ENCODE measurements at places on chromosomes 1 and 21. TPM values are rescaled to one million over a fixed set of nuclear protein-coding genes. Genes with fewer than 3 reads are reported as not detected.
A peak's percentile ranks its signal among the peaks of the same experiment; 100 is the strongest.

Gene CBR3
- total RNA-seq: not detected

Gene TMPRSS3
- total RNA-seq: not detected

Gene NR1I3
- total RNA-seq: not detected

DNA sequence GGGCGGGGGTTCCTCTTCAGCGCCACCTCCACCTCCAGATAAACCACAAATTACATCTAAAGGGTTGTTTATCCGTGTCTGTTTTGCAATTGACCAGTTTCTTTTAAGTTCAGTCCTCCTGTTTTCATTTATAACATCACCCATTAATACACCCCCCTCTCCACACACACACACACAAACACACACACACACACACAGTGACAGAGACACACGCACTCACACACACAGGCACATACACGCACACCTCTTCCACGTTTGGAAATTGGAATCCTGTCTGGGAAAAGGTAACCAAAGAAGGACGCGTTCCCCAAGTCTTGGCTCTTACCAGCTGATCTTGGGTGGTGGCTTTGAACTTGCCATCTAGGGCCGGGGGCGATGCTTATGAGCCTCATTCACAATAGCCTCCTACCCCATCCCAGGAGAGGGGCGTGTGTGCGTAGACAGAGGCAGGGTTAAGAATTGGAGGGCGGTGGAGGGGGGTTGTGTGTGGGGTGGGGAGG lies 442 bp upstream of the CSMD2 start:
- no peak for DNase-seq
- H3K36me3 ChIP-seq: no peaks in the 10 kb centered on the region
- H3K4me1 ChIP-seq: peaks cover 17% of the 10 kb centered on the region

GRCh38 chr1:235022981-235023710 lies 105.5 kb downstream of the TOMM20 start:
- H3K4me1 ChIP-seq: peaks cover 13% of the 10 kb centered on the region
- no peaks in the 10 kb centered on the region for H3K27me3 ChIP-seq
- H3K4me3 ChIP-seq: no peak overlapping the region
- DNase-seq: no peak

DNA sequence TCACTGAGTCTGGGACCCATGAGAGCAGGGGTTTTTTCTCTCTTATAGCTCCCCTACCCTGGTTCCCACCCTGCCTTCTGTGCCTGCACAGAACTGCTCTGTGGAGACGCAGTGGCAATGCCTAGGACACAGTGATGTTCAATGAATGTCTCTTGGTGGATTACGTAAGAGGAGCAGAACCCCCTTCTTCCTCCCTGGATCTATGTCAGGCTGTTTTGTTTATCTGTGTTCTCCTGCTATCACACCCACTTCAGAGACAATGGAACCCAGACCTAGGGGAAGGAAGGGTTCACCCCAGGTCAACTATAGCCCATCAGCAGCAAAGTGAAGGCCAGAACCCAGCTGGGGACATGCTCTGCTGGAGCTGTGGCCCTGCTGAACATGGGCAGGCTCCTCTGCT lies 2.0 kb downstream of the HPCAL4 start:
- peaks cover 95% of the 10 kb centered on the region for H3K27me3 ChIP-seq
- no peak overlapping the region for H3K27ac ChIP-seq
- peaks cover 14% of the 10 kb centered on the region for H3K4me1 ChIP-seq
- H3K4me3 ChIP-seq: no peak overlapping the region
- no peak for DNase-seq

- DNase-seq: no peak
- H3K27ac ChIP-seq: peak overlapping the region; percentile 89
- no peaks in the 10 kb centered on the region for H3K27me3 ChIP-seq
- peaks cover 20% of the 10 kb centered on the region for H3K36me3 ChIP-seq
These were observed 75.2 kb upstream of the TEKT2 start for GRCh38 chr1:36008546-36009197.

GRCh38 chr1:3417082-3417739 lies 37.3 kb upstream of the ARHGEF16 start:
- no peak overlapping the region for H3K27ac ChIP-seq
- no peak overlapping the region for H3K4me3 ChIP-seq
- DNase-seq: no peak
- no peaks in the 10 kb centered on the region for H3K36me3 ChIP-seq
- H3K4me1 ChIP-seq: no peaks in the 10 kb centered on the region

DNA sequence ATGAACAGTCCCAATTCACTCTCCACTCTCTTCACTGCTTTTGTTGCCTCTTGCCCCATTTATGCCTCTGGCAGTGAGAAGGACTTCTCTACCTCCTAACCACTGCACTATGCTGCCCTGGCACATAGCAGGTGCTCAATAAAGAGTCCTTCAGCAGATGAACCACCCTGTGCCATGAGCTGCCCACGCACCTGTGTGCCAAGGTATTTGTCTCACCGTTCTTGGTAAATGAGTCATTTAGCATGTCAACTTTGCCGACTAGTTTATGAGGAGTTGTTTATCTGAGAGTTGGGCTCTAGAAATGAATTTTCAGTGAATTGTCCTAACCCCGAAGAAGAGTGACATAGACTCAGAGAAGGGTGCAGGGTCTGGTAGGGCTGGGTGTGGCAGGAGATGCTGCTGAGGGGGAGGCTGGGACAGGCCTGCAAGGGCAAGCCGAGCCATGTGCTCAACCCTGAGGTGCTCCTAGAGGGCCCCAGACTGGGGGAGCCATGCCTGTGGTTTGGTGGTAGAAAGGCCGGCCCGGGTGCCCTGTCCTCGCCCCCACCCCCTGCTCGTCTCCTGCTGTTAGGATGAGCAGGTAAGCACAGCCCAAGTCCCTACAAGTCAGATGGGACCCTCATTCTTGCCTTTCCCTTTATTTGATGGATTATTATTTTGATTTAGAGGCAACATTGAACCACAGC lies 654.5 kb downstream of the MATN1 start:
- H3K27me3 ChIP-seq: peaks cover 14% of the 10 kb centered on the region
- no peak overlapping the region for H3K4me3 ChIP-seq
- no peak overlapping the region for H3K27ac ChIP-seq
- no peaks in the 10 kb centered on the region for H3K4me1 ChIP-seq
- no peak for DNase-seq

- H3K4me3 ChIP-seq: no peak overlapping the region
- no peak overlapping the region for H3K27ac ChIP-seq
These were observed 47.9 kb upstream of the BCAR3 start for GRCh38 chr1:93729502-93729901.

All from mesothelial cell of epicardium (in vitro differentiated cells).